ENCODE measurements at places on chromosomes 3 and 15.

DNA sequence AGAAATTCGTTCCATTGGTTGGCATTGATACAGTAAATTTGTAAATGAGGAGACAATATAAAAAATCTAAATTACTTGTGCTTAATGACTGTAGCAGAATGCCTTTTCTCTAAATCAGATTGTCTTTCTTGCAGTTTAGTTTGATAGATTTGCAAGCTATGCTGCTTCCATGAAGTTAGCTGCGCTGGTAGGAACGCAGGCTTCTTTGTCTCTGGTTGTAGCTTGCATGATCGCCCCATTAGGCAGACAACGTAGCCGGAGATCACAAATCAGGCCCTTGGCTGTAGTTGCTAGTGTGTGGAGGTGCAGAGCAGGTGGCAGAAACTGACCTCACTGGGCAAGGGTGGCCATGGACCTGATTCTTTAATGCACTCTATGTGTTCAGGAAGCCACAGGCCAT, 6.1 kb downstream of the ZIC1 start:
- DNase-seq, result no peak

DNA sequence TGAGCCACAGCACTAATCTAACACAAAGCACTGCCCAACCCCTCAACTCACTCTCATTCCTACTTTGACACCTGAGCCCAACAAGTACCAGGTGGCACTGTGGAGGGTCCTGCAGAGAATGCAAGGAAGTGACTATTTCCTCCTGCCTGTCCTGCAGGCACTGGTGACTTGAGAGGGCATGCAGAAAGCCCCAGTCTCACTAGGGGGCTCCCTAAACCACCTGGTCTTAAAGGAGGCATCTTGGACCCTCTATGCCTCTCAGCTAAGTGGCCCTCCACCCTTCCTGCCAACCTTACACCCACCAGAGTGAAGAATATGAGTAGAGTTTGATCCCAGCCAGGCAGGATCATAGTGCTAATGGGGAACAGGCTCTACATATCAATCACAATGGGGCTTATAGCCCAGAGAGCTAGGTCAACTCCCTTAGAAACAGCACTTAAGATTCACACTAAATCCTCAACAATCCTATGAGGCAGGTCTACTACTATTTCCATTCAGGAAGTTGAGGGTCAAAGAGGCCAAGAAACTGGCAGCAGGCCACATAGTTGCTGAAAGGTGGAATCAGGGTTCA, 15.2 kb downstream of the TRAIP start:
- no peak for DNase-seq

GRCh38 chr15:61649046-61649445, 411.2 kb downstream of the VPS13C start:
- no peak for DNase-seq

GRCh38 chr15:39720621-39721611, 61.7 kb downstream of the FSIP1 start:
- DNase-seq, result no peak
